ENCODE measurements at places on chromosomes 4 and X. TPM values are rescaled to one million over a fixed set of nuclear protein-coding genes. Genes with fewer than 3 reads are reported as not detected.

Gene KCTD8
- 3.5 TPM for polyA plus RNA-seq

Gene UNC5C
- 3.7 TPM for polyA plus RNA-seq

Gene TKTL2
- not detected for polyA plus RNA-seq

Gene ENAM
- not detected for polyA plus RNA-seq

Gene RAB41
- not detected for polyA plus RNA-seq
